HFFc6 (cell line): ENCODE measurements at places on chromosomes 7 and 10. TPM values are rescaled to one million over a fixed set of nuclear protein-coding genes. Genes with fewer than 3 reads are reported as not detected.

- H3K4me1 ChIP-seq: peaks cover 34% of the 10 kb centered on the region
- peaks cover 25% of the 10 kb centered on the region for H3K36me3 ChIP-seq
- peak overlapping the region; percentile 100 for H3K4me3 ChIP-seq
- peaks cover 10% of the 10 kb centered on the region for H3K27me3 ChIP-seq
Measured at GRCh38 chr10:97643441-97643985, 3.0 kb downstream of the PI4K2A start.

GRCh38 chr7:111051832-111052231 is 39.1 kb upstream of the LRRN3 start:
- no peak for DNase-seq
- no peak overlapping the region for H3K27ac ChIP-seq
- peaks cover 16% of the 10 kb centered on the region; the same call in 1 of the 2 replicates for H3K4me1 ChIP-seq
- no peak overlapping the region for H3K4me3 ChIP-seq

- peak; percentile 41 for DNase-seq
- H3K4me3 ChIP-seq: no peak overlapping the region
- peaks cover 10% of the 10 kb centered on the region for H3K36me3 ChIP-seq
- peaks cover 34% of the 10 kb centered on the region for H3K4me1 ChIP-seq
- peak overlapping the region; percentile 44; the same call in 1 of the 2 replicates for H3K27ac ChIP-seq
Measured at GRCh38 chr7:27134392-27134791, 3.8 kb upstream of the HOXA4 start.

ZNF22 gene
- total RNA-seq: 6.1 and 13.7 TPM in 2 replicates

CROT gene
- total RNA-seq: 14.5 to 16.5 TPM (median 14.7 TPM) in 3 replicates

KCND2 gene
- total RNA-seq: not detected in 3 replicates

- peaks cover 2% of the 10 kb centered on the region; the same call in 1 of the 2 replicates for H3K27me3 ChIP-seq
- H3K4me3 ChIP-seq: no peak overlapping the region
- peak; percentile 73 for DNase-seq
- peaks cover 44% of the 10 kb centered on the region for H3K36me3 ChIP-seq
Measured at GRCh38 chr10:58531084-58531695, 18.5 kb downstream of the BICC1 start.

DNA sequence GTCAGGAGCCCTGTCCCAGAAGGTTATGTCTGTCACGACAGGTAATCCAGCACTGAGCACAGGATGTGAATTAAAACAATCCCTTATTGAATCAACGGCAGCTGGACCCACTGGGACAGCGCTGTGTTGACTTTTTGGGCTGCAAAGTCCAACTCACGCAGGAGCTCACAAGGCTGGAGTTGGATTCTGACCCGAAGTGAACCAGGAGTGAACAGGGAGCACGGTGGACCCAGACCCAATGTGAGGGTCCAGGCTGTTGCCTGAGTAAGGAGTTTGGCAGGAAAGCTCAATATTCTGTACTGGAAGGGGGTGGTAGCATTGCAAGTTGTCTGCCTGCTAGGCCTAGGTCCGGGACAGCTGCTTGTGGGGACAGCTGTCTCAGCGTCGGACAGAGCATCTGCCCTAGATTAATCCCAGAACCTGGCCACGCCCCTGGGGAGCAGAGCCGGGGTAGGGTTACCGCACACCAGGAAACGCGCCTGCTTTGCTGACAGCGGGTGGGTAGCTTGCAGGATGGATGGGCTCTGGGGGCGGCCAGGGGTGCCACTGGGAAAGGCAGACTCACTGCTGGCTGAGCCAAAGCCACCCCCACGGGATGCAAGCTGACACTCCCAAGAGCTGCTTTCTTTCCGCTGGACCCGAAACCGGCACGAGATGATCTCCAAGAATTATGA is 24.0 kb downstream of the COL26A1 start:
- peaks cover 15% of the 10 kb centered on the region for H3K4me1 ChIP-seq
- no peak for DNase-seq
- peaks cover 13% of the 10 kb centered on the region for H3K27me3 ChIP-seq
- no peaks in the 10 kb centered on the region for H3K36me3 ChIP-seq
- no peak overlapping the region for H3K27ac ChIP-seq
- peak overlapping the region; percentile 67 for H3K4me3 ChIP-seq

DNA sequence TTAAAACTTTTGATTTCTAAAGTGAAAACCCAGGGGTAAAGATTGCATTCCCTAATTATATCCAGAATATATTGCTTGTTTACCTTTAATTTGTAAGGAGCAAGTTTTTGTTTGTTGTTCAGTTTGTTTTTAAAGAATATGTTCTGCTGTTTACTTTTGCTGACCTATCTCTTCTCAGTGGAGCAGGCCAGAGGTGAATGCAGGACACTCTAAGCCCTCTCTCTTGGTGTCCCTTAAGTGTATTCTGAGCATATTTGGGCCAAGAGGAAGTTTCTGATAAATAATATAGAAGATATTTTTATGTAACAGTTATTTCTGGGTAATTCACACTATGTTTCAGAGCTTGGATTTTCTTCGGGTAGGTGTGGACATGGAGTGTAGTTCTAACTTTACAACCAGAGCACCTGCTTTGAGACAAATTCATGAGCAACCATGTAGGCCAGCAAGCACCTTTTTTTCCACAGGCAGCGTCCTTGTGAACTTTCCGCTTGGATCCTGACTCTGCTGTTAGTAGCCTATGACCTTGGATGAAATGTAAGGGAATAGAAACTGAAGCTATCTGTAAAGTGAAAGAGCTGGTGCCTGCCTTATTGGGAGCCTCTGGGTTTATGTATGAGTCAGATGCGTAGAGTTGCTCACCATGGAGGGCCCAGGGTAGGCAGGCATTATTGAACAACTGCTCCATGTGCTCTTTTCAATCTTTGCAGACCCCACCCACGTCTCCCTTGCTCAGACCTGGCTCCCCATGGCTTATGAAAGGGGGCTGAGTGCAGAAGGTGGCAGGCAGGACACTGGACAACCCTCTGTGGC is 16.1 kb downstream of the OGDH start:
- peaks cover 52% of the 10 kb centered on the region for H3K4me1 ChIP-seq
- peaks cover 16% of the 10 kb centered on the region for H3K36me3 ChIP-seq
- DNase-seq: no peak
- H3K27ac ChIP-seq: peak overlapping the region; percentile 14; the same call in 1 of the 2 replicates
- no peak overlapping the region for H3K4me3 ChIP-seq

DNA sequence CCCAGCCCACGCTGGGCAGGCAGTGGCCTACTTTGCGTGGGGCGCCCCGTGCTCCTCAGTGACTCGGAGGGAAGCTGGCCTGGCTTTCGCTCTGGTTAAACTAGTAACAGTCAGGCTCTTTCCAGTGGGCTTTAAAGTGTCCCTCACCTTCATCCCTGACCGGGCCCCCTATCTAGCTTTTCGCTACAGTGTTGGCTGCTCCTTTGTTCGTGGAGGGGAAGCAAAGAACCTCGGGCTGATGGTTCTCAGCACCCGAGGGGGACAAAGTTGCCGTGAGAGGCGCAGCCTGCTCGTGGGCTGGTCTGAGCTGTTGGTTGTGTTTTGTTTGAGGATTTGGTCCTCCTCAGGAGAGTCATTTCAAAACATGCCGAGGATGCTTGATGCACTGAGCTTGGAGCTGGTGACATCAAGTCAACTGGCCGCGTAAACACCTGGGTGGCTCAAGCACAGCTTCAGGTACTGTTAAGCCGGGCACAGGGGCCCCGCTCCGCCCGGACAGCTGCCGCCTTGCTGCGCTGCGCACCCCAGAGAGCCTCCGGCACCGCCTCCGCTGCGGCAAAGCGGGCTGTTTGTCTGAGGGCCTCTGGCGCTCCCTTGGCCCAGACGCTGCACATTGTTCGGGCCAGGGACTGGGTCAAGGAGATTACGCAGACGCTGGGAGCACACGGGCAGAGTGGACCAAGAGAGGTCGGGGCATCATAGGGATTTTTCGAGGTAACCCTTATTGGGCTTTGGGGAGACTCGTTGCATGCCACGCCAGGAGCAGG is 1.6 kb downstream of the DLX6 start:
- no peak overlapping the region for H3K4me3 ChIP-seq
- no peak overlapping the region for H3K27ac ChIP-seq
- no peak for DNase-seq
- H3K27me3 ChIP-seq: peaks cover 54% of the 10 kb centered on the region
- no peaks in the 10 kb centered on the region; the same call in 1 of the 2 replicates for H3K36me3 ChIP-seq

DNA sequence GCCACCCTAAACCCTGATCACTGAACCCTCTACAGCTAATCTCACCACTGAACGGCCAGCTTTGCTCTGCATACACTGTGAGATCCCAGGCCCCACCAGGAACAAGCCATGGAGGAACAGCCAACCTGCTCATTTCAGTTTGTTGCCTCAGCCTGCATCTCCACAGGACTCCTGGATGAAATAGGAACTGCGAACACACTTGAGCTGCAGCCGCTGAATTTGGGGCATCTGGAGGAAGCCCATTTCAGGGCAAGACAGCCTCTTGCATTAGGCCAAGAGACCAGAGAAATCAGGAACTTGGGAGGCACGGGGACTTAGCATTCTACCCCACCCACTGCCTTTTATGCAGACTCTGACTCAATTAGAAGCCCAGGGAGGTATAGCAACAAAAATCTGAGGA is 14.5 kb upstream of the EGR2 start:
- no peak overlapping the region for H3K4me3 ChIP-seq
- H3K4me1 ChIP-seq: peaks cover 14% of the 10 kb centered on the region
- H3K27ac ChIP-seq: no peak overlapping the region
- no peak for DNase-seq
- no peaks in the 10 kb centered on the region for H3K36me3 ChIP-seq

GRCh38 chr10:127756264-127756663 is 19.3 kb downstream of the FOXI2 start:
- no peaks in the 10 kb centered on the region for H3K4me1 ChIP-seq
- H3K4me3 ChIP-seq: no peak overlapping the region
- no peaks in the 10 kb centered on the region for H3K27me3 ChIP-seq

DNA sequence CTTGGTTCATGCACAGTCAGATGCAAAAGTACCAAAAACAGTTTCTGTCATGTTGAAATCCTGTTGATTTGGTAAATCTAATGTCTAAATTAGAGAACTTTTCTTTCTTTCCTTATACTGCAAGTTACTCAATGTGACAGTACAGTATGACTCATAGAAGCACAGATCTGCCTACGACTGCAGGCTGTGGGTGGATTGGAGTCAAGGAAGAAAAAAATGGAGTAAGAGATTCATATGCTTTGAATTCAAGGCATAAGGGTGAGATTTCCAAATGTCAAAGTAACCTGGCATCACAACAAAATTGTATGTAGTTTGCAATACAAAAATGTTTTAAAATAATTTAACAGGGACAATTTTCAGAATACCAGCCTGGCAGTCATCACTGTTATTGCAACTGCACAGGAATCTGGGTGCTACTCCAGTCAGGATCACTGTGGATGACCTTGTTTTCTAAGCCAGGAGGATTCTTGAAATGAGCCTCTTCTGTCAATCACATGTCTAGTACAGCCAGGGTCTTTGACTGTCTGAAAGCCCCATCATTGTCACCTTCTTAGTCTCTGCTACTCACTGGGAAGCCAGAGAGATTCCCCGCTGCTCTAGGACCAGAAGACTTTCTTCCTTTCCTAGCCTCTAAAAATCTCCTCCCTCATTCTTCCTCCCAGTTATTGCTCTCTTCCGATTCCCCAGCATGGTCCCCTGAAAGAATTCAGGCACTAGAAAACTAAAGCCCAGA is 83.6 kb downstream of the CD36 start:
- H3K4me1 ChIP-seq: peaks cover 70% of the 10 kb centered on the region
- peak; percentile 77 for DNase-seq
- H3K27me3 ChIP-seq: no peaks in the 10 kb centered on the region

RPS24 gene
- total RNA-seq: 1,090 to 1,305 TPM (median 1,223 TPM) in 3 replicates

DNA sequence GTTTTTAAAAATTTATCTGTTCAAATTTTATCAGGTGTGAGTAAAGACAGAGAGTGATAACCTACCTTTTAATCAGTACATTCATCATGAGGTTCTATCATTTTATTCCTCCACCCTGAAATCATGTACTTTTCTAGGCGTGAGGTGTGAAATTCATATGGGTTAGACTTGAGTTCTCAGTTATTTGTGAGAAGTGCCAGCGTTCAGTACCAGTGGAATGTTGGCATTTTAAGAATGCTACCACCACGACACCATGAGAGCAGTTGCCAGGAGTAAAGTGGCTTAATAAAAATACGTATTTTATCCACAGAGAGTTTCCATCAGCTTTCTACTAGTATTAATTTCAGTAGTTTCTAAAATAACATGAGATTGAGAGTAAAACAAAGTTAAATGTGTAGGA is 104.1 kb upstream of the FERD3L start:
- peaks cover 37% of the 10 kb centered on the region for H3K4me1 ChIP-seq
- H3K27ac ChIP-seq: peak overlapping the region; percentile 70
- no peaks in the 10 kb centered on the region for H3K27me3 ChIP-seq
- no peak for DNase-seq
- no peaks in the 10 kb centered on the region for H3K36me3 ChIP-seq

DNA sequence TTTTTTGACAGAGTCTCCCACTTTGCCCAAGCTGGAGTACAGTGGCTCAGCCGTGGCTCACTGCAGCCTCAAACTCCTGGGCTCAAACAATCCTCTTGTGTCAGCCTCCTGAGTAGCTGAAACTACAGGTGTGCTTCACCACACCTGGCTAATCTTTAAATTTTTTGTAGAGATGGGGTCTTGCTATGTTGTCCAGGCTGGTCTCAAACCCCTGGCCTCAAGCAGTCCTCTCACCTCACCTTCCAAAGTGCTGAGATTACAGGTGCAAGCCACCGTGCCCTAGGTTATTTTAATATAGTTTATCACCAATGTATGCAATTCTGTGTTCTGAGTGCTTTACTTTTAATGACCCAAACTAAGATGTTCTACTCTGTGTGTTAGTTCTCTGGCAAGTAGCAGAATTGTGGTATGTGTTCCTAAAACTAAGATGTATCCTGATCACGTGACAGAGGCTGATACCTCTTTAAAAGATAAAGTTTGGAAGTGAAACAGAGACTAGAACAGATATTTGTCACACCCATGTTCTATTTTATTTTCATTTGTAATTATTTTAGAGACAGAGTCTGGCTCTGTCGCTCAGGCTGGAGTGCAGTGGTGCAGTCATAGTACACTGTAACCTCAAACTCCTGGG is 22.1 kb upstream of the PFKFB3 start:
- DNase-seq: no peak
- peaks cover 26% of the 10 kb centered on the region for H3K4me1 ChIP-seq
- H3K27me3 ChIP-seq: peaks cover 1% of the 10 kb centered on the region

GRCh38 chr7:76281706-76282343 is 20.6 kb upstream of the HSPB1 start:
- no peaks in the 10 kb centered on the region for H3K36me3 ChIP-seq
- H3K27me3 ChIP-seq: peaks cover 38% of the 10 kb centered on the region
- DNase-seq: no peak
- peak overlapping the region; percentile 20; the same call in 1 of the 2 replicates for H3K4me3 ChIP-seq
- H3K27ac ChIP-seq: no peak overlapping the region
- H3K4me1 ChIP-seq: peaks cover 8% of the 10 kb centered on the region

AMZ1 gene
- total RNA-seq: 8.2 to 12.1 TPM (median 10.9 TPM) in 3 replicates

SHH gene
- not detected in 3 replicates for total RNA-seq

FAM107B gene
- 17.3 to 40.8 TPM (median 23.2 TPM) in 3 replicates for total RNA-seq

- no peak overlapping the region for H3K4me3 ChIP-seq
- H3K36me3 ChIP-seq: peaks cover 12% of the 10 kb centered on the region
- H3K4me1 ChIP-seq: no peaks in the 10 kb centered on the region
- no peak for DNase-seq
- H3K27me3 ChIP-seq: no peaks in the 10 kb centered on the region
- H3K27ac ChIP-seq: no peak overlapping the region
Measured at GRCh38 chr7:32639122-32639521, 143.8 kb downstream of the AVL9 start.

GRCh38 chr7:1882451-1882850 is 212.4 kb downstream of the ELFN1 start:
- H3K27me3 ChIP-seq: no peaks in the 10 kb centered on the region; the same call in none of the 2 replicates
- H3K27ac ChIP-seq: peak overlapping the region; percentile 93
- H3K4me3 ChIP-seq: peak overlapping the region; percentile 73; the same call in 1 of the 2 replicates

SEC31B gene
- total RNA-seq: 2.3 to 2.8 TPM (median 2.4 TPM) in 3 replicates

SPACDR gene
- 0.84 to 1.1 TPM (median 0.97 TPM) in 3 replicates for total RNA-seq

EPHB6 gene
- 0.18 to 0.48 TPM (median 0.33 TPM) in 3 replicates for total RNA-seq

GRCh38 chr7:148434181-148434757 is 156.3 kb upstream of the C7orf33 start:
- H3K4me1 ChIP-seq: no peaks in the 10 kb centered on the region
- no peak overlapping the region for H3K27ac ChIP-seq
- no peaks in the 10 kb centered on the region; the same call in none of the 2 replicates for H3K27me3 ChIP-seq
- DNase-seq: peak; percentile 7
